Caco-2 (cell line): ENCODE measurements at places on chromosomes 6 and 20. TPM values are rescaled to one million over a fixed set of nuclear protein-coding genes. Genes with fewer than 3 reads are reported as not detected.

- no peaks in the 10 kb centered on the region for H3K27me3 ChIP-seq
- no peak overlapping the region for H3K4me3 ChIP-seq
- H3K36me3 ChIP-seq: no peaks in the 10 kb centered on the region
- peaks cover 4% of the 10 kb centered on the region for H3K4me1 ChIP-seq
- no peak overlapping the region for H3K27ac ChIP-seq
Observed at GRCh38 chr6:70380252-70380651, 33.1 kb upstream of the FAM135A start.

- H3K4me1 ChIP-seq: peaks cover 40% of the 10 kb centered on the region
- DNase-seq: peak; percentile 52
- H3K36me3 ChIP-seq: no peaks in the 10 kb centered on the region; the same call in 1 of the 2 replicates
- no peaks in the 10 kb centered on the region for H3K27me3 ChIP-seq
- peak overlapping the region; percentile 77 for H3K27ac ChIP-seq
Observed at GRCh38 chr6:108904741-108905140, 56.5 kb downstream of the ARMC2 start.

DNA sequence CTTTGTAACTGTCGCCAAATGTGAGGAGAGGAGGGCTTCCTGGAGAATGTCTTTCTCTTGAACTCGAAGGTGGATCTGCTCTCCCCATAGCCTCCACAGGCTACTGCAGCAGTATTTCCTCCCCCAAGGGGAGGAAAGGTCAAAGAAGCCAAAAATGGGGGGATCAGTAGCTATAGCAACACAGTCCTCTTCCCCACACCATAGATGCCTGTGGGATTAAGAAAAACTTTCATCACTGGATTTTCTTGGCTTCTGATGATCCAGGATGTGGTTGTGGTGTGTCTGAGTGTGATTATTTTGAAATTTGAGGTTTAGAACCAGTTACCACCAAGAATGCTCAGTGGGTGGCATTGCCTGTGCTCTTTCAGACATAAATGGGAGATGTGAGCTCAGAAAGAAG, 140.1 kb upstream of the SPACA1 start:
- no peak for DNase-seq
- no peak overlapping the region for H3K4me3 ChIP-seq
- no peaks in the 10 kb centered on the region for H3K4me1 ChIP-seq
- H3K27me3 ChIP-seq: no peaks in the 10 kb centered on the region

GRCh38 chr6:46054516-46054915, 38.9 kb upstream of the CLIC5 start:
- no peaks in the 10 kb centered on the region for H3K36me3 ChIP-seq
- DNase-seq: no peak
- H3K27me3 ChIP-seq: no peaks in the 10 kb centered on the region

GRCh38 chr6:125658136-125658535, 91.3 kb upstream of the HEY2 start:
- no peak overlapping the region for H3K27ac ChIP-seq
- H3K36me3 ChIP-seq: no peaks in the 10 kb centered on the region
- no peak for DNase-seq
- no peaks in the 10 kb centered on the region for H3K27me3 ChIP-seq

DNA sequence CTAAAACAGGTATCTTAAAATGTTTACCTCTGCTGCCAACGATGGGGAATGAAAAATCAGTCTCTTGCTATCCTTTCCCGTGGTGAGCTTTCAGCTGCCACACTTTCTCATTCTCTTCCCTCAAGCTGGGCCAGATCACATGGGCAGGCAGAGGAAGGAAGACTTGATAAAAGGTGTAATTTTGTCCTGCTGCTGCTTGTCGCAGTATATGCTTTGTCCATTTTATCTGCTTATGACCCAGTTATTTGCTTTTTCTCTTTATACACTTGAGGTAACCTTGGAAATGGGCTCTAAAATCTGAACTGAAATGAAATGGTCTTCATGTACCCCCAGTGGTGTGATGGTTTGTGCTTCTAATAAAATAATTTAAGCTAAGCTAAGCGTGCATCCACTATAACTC, 695.9 kb upstream of the FLRT3 start:
- no peaks in the 10 kb centered on the region for H3K27me3 ChIP-seq
- H3K4me3 ChIP-seq: no peak overlapping the region
- H3K36me3 ChIP-seq: no peaks in the 10 kb centered on the region

DNA sequence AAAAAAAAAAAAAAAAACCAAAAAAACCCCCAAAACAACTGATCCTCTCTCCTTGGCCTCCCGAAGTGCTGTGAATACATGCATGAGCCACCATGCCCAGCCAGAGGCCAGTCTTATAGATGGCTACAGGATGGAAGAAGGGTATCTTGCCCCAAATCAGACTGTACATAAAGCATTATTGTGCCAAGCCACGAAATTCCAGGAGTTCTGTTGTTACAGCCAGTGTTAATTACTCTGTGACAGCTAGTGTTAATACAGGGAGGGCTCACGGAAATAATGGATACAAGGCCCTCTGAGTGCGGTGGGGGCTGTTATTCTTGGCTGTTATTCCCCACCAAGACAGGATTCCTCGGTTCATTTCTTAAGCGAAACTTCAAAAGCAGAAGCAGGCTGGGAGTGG, 1.4 kb upstream of the CLPSL2 start:
- no peaks in the 10 kb centered on the region for H3K27me3 ChIP-seq
- H3K27ac ChIP-seq: no peak overlapping the region
- H3K4me1 ChIP-seq: 0 out of 2 replicates have a peak, but pooled peaks cover 4% of the 10 kb centered on the region
- H3K4me3 ChIP-seq: no peak overlapping the region

The LTV1 gene
- 36.2 and 38.1 TPM in 2 replicates for total RNA-seq

The SERAC1 gene
- 6.8 and 7.4 TPM in 2 replicates for total RNA-seq

The HCRTR2 gene
- 0.63 and 1.3 TPM in 2 replicates for total RNA-seq

The PTCHD4 gene
- not detected in 2 replicates for total RNA-seq

The EDN1 gene
- 13.5 and 14.0 TPM in 2 replicates for total RNA-seq

The FAM83D gene
- 82.4 and 86.3 TPM in 2 replicates for total RNA-seq

The SMPDL3A gene
- 20.4 and 21.7 TPM in 2 replicates for total RNA-seq
